ENCODE measurements at places on chromosomes 7 and 10.

- no peak for DNase-seq
These were observed 13.5 kb downstream of the ATP6V1F start for GRCh38 chr7:128876127-128876526.

GRCh38 chr7:101373812-101374614 is 11.3 kb downstream of the COL26A1 start:
- DNase-seq: no peak

DNA sequence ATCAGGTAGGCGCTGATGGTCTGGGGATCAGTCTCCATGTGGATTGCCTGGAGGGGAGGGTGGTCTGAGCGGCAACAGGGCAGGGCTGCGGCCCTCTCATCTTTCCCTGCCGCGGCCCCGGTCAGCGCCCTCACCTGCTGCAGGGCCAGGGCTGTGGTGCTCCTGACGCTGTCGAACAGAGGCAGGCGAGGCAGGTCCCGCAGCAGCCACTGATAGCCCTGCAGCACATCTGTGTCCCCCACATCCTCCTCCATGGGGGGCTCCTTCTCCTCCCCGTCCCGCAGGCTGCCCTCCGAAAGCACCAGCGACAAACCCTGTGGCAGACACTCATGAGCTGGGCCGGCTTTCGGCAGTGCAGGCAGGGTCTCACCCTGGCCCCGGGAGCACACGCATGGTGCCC is 19.0 kb downstream of the INTS1 start:
- no peak for DNase-seq

DNA sequence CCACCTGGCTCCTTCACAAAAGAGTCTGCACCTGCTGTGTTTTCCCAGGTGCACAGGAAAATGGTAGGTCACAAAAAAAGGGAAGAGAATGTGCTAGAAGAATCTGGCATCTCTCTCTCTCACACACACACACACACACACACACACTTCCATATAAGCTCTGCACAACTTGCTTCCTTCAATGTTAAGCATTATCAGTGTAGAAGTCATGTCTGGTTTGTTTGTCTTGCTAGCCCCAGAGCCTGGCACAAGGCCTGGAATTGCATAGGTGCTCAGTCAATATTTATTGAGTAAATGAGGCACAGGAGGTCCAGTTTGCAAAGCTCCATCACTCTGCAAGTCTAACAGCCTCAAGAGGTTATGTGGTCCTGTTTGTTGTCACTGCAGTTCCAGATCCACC is 867.3 kb upstream of the AUTS2 start:
- no peak for DNase-seq

DNA sequence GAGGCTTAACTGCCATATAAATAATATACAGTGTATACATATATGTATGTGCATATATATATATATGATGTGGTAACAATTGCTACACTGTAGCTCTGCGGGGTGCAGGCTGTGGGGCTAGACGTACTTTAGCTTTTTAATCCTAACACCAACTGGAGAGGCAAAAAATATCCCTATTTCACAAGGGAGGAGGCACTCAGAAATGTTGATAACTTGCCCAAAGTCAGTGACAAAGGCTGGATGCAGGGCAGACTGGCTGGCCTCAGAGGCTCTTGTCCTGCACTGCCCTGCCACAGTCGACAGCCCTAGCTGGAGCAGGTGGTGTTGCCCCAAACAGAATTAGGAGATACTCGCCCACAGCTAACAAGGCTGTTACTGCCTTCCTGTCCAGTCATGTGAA is 1.5 kb upstream of the RELN start:
- no peak for DNase-seq

- no peak for DNase-seq
These were observed 5.3 kb upstream of the EBF3 start for GRCh38 chr10:129969184-129969910.

GRCh38 chr10:114571316-114571999 is 86.6 kb downstream of the ABLIM1 start:
- DNase-seq: no peak

- no peak for DNase-seq
These were observed 15.4 kb downstream of the PPP2R2D start for GRCh38 chr10:131915990-131916766.

- DNase-seq: no peak
These were observed 340.2 kb downstream of the KCNMA1 start for GRCh38 chr10:77297393-77297739.

DNA sequence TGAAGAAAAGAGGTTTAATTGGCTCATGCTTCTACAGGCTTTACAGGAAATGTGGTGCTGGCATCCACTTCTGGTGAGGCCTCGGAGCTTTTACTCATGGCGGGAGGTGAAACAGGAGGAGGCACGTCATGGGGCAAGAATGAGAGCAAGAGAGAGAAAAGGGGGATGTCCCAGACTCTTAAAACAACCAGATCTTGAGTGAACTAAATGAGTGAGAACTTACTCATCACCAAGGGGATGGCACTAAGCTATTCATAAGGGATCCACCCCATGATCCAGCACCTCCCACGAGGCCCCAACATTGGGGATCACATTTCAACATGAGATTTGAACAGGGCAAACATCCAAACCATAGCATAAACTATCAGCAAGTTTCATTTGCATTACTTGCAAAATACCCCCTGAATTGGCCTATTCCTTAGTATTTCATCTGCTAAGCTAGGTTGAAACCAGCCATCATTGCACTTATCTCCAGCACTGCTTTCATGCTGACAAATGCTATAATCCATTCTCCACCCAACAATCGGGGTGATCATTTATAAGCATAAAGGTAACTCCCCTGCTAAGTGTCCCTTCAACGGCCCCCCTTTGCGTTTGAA is 179.0 kb downstream of the NOC3L start:
- DNase-seq: peak; percentile 33

DNA sequence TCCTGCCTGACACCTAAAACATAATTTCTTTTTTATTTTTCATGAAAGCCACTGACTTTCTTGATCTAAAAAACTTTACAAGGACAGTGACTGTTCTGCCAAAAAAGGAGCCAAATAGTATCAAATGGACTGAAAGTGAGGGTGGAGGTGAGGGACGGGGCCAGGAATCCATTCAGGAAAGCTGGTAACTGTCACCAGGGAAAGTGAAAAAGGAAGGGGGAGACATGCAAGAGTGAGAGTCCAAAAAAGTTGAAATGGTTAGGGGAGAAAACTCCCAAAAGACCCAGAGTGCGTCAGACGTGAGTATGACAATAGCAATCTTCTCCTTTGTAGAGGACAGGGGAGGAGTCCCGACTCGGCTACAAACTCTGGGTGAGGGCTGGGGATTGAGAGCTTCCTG is 2.9 kb upstream of the PRAP1 start:
- no peak for DNase-seq

DNA sequence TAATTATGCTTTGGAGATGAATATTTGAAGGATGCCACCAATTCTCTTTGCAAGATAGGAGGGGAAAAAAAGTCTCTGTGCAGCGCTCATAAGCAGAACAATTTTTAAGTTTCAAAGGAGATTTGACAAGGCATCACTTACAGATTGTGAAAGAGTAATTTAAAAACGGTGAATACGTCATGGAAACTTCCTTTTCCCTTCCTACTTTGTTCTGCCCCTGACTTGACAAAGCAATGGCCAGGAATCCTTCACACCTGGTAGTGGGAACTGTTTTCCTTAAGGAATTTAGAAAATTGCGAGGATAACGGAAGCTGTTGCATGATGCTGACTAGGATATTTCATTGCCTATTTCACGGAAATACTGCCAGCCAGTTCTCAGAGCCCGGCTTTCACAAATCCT is 16.7 kb downstream of the FAM107B start:
- DNase-seq: no peak

DNA sequence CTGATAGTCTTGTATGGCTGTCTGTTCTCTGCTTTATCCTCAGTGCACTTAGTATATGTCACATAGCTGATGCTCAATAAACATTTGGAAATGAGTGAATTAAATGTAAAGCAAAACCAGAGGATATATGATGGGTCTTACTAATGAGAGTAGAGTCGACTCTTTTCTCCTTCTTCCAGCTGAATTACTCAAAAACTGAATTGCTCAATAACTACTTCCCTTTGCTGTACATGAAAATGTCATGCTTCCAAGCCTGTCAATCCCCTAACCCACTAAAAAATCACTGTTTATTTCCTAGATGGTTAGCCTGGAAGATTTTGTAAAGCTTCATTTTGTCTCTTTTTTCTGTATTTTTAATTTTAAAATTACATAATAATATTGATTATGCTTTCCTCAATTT is 88.0 kb downstream of the OR13A1 start:
- DNase-seq: no peak

GRCh38 chr7:20352573-20353306 is 22.0 kb downstream of the ITGB8 start:
- DNase-seq: no peak

DNA sequence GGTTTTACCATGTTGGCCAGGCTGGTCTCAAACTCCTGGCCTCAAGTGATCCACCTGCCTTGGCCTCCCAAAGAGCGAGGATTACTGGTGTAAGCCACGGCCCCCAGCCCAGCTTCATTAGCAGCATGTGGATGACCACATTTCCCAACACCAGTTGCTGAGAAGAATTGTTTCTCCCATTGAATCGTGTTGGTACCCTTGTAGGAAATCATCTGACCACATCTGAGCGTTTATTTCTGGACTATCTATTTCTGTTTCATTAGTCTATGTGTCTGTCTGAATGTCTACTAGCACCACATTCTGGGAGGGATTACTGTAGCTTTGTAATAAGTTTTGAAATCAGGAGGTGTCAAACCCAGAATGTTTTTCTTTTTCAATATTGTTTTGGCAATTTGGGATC is 89.6 kb downstream of the LCOR start:
- no peak for DNase-seq

DNA sequence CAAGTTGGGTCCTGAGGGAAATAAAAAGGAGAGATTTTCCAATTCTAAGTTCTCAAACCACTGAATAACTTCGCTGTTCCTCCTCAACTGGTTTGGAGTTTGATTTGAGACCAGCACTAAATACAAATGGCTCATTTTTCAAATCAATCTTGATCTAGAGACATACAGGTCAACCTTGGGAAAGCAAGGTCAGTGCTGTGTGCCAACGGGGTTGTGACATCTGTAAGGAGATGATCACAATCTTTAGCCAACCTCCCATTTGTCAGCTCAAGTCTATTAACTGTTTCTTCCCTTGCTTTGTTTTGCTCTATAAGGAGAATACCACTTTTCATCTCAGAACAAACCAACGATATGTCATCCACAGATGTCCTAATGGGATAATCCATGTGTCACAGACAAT is 131.1 kb downstream of the TAX1BP1 start:
- no peak for DNase-seq

GRCh38 chr7:88546808-88547207 is 212.7 kb upstream of the ZNF804B start:
- DNase-seq: peak; percentile 64

GRCh38 chr7:36614959-36615358 is 109.3 kb downstream of the AOAH start:
- DNase-seq: no peak

DNA sequence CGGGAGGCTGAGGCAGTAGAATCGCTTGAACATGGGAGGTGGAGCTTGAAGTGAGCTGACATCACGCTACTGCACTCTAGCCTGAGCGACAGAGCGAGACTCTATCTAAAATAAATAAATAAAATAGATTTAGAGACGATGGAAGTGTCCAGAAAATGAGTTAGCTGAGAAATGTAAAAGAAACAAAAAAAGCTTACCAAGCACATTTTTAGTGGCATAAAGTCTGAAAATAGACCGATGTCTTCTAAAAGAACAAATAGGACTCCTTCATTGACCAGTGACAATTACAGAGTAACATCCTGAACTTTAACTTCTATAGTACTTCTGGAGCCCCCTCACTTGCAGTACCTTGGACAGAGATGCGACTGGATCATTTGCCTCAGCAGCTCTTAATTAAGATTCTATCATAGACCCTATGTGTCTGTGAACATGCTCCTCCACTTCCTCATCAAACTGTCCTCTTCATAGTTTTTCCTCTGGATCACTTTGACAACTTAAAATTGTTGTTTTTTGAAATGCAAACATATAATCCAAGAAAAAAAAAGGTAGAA is 25.2 kb upstream of the SRPK2 start:
- DNase-seq: no peak

GRCh38 chr10:112873541-112873940 is 76.5 kb upstream of the TCF7L2 start:
- no peak for DNase-seq

DNA sequence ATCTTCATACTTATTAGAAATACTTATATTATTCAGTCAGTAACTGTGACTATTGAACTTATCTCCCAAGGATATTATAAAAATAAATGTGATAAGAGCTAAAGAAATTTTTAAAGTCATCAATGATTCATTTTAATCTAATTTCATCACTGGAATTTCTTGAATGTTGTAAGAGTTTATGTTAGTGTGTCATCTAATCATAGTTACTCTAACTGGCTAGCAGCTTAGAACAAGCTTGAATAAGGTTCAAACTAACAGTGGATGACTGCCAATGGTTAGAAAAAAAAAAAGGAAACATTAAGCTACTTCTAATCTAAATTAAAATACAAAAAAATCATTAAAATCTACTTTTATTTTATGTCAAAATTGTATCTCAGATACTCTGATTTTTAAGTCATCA is 1066.3 kb downstream of the CNTNAP2 start:
- no peak for DNase-seq

DNA sequence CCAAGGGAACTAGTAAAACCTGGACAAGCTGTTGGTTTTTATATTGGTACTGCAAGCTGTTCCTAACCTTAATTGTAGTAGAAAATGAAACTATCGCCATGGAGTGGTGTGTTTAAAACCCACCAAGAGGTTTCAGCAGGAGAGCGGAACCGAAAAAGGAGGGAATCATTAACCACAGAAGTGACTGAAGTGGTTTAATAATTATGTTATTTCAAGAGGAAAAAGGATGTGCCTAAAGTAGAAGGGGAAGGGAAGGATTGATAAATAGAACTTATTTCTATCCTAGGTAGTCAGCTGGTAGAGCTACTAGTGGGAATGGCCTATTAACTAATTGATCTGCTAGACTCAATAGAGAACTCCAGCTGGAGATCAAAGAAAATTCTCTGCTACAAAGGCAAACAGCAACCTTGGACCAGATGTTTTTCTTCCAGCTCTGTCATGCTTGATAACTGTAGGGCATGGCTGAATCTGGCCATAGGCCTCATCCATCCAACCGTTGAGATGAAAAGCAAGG is 91.8 kb downstream of the BAMBI start:
- no peak for DNase-seq

All from activated CD4-positive, alpha-beta T cell treated with anti-CD3 and anti-CD28 coated beads, Interleukin-2, Interleukin-6, amounts not matched to agents 100 ng/mL and 50 ng/mL, durations not matched to agents 16 hours and 8 hours (primary cell).